Astrocyte of the hippocampus (primary cell): ENCODE measurements at places on chromosomes 12 and 14.
A peak's percentile ranks its signal among the peaks of the same experiment; 100 is the strongest.

- no peak for DNase-seq
These were observed 120.9 kb downstream of the BEGAIN start for GRCh38 chr14:100466111-100466856.

DNA sequence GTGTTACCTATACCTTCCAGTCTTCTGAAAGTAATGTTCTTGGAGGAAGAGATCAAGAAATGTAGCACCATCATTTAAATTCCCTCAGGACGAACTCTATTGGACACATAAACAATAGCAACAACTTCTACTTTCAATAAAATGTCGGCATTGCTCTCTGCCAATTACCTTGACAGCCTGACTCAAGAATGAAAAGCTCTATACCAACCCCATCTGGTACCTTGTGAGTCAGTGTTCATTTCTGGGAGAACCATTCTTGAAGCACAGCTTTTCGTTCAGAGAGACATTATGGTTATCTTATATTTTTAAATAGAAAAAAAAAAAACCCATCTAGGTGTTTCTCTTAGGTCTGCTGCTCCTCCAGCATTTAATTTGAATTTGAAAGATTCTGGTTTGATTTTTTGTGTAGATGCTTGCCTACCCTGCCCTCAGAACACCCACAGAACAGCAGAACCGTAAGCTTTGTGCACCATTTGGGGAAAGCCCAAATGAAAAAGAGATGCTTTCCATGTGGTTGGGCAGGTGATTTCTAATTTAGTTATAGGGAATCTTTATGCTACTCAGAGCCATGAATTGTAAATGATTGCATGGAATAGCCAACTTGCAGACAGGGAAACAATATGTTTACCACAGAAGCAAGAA, 156.0 kb downstream of the SAMD4A start:
- peak; percentile 63 for DNase-seq

DNA sequence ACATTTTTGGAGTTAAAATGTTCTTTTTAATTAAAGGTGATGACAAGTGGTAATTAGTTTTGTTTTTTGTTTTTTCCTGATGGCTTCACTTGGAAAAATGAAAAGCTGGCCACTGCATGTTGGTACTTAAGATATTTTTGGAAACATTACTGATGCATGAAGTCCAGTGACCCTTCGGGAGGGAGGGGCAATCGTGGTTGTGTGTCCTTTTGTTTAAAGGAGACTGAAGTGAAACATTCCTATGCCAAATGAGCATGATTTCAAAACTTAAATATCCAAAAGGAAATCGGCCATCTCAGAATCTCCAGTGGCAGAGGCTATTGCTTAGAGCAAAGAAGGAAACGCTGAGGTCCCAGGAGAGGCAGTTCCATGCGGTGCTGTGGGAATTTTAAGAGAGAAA, 20.1 kb downstream of the LTBP2 start:
- DNase-seq: no peak

DNA sequence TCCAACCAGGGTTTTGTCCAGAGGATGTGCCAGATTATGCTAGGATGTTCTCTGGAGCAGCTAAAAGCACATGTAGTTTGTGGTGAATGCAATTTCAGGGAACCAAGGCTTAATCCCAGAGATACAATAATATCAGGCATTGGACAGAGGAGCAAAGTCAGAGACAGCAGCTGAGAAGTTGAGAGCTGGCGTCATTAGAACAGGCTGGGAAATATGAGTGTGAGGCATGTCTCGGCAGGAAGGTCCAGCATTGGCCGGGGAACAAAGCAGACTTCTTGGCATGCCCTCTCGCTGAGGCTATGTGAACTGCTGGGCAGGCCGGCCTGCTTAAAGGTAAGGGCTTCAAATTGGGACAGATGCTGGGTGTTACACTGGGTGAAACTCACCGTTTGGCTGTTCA, 125.4 kb downstream of the CAND1 start:
- DNase-seq: peak; percentile 83
